ENCODE measurements at places on chromosomes 5 and 9.

DNA sequence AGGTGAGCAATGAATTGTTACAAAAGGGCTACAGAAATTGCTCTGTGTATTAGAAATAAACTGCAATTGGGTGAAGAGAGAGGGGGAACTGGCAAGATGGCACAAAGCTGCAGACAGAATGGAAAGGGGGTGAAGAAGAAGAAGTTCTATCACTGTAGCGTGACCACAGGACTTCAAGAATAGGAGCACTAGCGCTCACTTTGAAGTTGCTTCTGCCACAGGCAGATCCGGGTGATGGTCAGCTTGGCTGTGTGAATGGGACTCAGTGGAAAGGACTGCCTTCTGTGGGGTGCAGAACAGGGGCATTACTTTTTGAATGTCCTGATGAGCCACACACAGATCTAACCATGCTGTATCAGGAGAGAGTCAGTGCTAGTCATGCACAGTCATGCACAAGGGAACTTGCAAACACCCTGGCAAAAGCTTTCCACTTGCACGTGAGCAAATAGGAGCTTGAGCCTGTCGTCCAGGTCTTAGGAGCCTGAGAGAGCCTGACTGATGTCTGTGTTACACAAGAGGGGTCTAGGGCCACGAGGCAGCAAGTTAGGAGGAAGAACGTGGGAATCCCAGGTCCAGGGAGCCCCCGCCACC lies 16.3 kb downstream of the IL5 start:
- no peak for DNase-seq

DNA sequence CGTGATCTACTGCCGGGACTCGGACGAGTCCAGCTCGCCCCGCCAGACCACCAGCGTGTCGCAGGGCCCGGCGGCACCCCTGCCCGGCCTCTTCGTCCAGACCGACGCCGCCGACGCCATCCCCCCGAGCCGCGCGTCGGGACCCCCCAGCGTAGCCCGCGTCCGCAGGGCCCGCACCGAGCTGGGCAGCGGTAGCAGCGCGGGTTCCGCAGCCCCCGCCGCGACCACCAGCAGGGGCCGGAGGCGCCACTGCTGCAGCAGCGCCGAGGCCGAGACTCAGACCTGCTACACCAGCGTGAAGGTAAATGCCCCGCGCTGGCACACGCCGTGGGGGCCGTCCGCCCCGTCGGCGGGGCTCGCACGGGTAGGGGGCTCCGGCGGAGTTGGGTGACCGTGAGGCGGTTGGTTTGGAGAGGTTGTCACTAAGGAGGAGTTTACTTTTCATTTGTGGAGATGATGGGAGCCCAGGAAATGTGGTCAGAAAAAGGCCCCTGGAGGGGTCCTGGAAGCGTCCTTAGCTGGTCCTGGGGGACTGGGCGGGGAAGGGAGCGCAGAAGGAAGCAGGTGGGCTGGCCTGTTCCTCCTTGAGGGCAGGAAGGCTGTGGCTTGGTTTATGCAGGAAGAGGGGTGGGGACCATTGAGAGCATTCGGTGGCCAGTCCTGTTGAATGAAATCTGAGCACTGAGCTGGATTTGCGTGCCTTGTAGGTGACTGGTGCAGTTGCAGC lies 647 bp downstream of the PDE8B start:
- no peak for DNase-seq

DNA sequence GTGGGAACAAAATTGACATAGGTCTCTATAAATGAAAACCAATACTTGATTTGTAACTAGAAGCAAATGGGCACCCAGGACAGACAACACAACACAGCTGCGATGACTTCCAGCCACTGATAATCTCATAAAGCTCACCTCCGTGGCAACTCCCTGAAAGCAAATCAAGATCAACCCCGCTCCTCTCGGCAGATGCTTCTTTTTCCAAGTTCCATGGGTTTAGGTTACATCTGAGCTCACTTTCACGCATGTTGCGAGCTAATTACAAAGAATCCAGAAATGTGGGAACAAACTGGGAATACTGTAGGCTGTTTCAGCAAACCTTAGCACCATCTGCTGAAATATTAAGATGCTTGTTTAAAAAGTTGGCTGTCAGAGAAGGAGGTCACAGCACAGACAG lies 153.9 kb downstream of the ELAVL2 start:
- no peak for DNase-seq

DNA sequence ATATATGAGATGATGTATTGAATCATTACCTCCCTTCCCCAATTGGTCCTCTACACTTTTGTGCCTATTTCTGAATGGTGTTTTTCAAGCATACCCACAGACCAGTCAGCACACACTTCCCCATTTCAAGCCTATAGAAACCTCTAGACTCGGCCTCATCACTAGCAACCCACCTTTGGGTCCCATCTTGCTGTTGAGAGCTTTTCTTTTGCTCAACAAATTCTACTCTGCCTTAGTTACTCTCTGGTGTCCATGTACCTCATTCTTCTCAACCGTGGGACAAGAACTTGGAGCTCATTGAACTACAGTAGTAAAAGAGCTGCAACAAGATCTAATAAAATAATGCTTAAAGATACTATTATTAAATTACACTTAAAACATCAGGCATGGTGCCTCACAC lies 49.0 kb upstream of the KDM4C start:
- no peak for DNase-seq

- DNase-seq, result no peak
These were observed 9.8 kb downstream of the LHX2 start for GRCh38 chr9:124021385-124021769.

GRCh38 chr5:133884569-133885311 lies 83.7 kb downstream of the C5orf15 start:
- DNase-seq, result no peak

DNA sequence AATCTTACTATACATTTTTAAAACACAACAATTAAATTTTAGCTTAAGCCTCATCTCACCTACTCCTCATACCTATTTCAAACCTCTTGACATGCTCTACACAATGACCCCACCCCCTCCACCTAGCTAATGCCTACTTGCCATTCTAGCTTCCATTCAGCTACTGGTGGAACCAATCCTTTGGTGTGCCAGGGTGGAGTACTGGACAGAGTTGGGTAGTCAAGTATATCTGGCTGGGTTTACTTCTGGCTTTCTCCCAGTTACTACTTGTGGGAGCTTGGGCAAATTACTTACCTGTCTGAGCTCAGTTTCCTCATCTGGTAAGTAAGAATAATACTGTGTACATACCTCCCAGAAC lies 24.3 kb downstream of the PLPP1 start:
- DNase-seq, result no peak

- no peak for DNase-seq
These were observed 294.7 kb upstream of the DMRT1 start for GRCh38 chr9:546797-547223.

- no peak for DNase-seq
These were observed 243.8 kb downstream of the KDM4C start for GRCh38 chr9:7001571-7001970.

DNA sequence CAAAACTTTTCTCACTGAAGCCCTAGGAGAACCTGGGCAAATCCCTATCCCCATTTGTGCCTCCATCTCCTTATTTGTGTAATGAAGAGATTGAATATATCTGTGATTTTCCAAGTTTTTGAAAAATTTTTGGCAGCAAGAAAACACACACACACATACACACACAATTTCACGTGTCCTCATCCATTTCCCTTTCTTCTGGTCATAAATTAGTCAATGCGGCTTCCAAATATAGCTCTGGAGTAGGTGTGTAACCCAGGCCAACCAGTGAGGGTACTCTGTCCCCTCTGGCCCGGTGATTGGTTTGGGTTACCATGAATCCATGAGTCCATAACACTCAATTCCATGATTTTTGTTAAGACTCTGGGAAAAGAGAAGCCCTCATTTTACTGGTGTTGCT lies 12.7 kb downstream of the CSF1R start:
- DNase-seq, result no peak

GRCh38 chr5:113520429-113520828 lies 6.9 kb downstream of the YTHDC2 start:
- no peak for DNase-seq

- no peak for DNase-seq
These were observed 7.0 kb downstream of the SARDH start for GRCh38 chr9:133730994-133731715.

DNA sequence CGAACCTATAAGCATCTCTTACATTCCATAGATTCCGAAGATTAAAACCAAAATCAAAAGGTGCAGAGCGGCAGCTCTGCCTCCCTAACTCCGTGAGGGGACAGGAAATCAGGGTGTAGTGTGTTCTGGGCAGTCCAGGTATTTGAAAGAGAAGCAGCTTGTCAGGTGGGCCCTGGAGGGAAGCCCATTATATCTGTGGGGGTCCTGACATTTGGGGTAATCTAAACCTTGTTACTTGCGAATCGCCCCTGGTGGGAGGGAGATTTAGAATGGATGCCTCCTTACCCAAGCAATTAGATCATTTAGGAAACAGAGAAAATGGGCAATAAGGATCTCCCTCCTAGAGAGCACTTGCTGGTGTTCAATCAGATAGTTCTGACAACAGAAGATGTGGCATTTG lies 126.9 kb downstream of the EFNA5 start:
- DNase-seq, result no peak

GRCh38 chr9:20297646-20298084 lies 324.6 kb downstream of the MLLT3 start:
- peak; percentile 68 for DNase-seq

- no peak for DNase-seq
These were observed 104.0 kb downstream of the DOCK8 start for GRCh38 chr9:318646-319045.

DNA sequence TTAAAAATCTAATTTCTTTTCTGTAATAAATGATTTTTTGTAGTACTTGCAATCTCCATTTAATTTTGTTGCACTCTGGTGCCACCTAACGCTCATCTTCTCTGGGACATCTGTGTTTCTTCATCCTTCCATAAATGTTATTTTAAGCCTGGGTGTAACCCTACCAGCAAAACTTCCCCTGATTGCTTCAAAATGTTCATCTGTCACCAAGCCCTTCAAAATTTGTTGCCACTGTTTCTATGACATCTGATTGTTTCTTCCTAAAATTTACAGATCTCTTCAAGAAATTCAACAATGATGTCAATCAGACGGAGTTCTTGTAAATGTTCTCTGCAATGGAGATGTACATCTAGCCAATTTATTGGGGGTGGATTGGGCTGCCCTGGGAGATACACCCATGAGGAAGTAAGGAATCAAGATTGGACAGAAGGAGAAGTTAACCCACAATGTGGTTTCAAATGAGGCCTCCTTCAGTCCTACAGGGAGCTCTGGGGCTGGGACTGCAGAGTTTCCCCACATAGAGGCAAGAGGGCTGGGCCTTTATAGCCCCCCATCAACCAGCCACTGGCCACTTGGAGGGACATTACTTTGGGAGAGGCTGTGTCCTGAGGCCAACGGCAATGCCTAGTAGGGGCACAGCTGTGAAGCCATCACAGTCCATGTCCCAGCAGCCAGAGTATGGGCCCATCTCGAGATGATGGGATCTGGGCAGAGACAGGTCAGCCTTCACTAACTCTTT lies 23.3 kb downstream of the MCTP1 start:
- DNase-seq, result no peak

GRCh38 chr5:54838843-54839242 lies 146.6 kb downstream of the ESM1 start:
- DNase-seq, result no peak

DNA sequence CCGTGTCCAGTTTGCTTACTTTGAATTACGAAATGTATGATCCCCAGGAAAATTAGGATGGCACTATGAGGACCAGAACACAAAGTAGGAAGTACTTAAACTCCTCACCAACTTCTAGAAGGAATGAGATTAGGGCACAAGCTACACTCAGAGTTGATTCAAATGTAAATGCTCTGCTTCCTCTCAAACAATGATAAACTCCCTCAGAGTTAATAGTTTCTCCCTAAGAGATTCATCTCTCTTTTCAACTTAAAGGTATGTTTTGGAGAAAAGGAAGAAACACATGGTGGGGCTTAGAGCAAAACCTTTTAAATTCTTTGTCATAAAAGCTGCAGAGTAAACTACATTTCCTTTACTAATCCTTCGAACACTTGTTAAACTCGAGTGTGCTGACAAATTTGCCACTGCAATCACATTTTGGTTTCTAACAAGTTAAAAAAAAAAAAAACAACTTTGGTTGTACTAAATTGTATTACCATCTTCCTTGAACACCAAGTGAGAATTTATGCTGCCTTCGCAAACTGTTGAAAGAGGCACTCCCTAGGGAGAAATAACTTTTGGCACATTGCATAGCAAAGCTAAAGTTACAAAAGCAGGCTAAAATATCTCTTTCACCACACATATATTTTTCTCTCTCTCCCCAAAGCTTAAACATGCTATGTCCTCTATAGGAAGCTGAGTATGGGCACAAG lies 66.6 kb downstream of the DENND1A start:
- no peak for DNase-seq

- no peak for DNase-seq
These were observed 69.7 kb downstream of the GRAMD2B start for GRCh38 chr5:126492939-126493338.

DNA sequence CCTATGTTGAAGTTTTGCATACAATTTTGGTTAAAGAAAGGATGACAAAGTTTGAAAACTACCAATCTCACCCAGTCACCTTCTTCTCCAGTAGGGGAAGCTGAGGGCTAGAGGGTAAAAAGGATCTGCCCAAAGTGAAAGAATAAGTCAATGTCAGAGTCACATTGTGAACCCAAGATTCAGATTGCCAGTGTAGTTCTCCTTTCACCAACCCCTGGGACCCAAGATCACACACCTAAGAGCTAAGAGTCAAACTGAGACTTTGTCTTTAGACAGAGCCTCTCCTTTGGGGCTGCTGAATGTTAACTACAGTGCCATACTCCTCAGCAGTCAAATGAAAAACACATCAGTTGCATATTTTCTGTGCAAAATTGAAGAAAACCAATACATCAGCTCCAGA lies 210.6 kb downstream of the ATP10B start:
- DNase-seq, result no peak

DNA sequence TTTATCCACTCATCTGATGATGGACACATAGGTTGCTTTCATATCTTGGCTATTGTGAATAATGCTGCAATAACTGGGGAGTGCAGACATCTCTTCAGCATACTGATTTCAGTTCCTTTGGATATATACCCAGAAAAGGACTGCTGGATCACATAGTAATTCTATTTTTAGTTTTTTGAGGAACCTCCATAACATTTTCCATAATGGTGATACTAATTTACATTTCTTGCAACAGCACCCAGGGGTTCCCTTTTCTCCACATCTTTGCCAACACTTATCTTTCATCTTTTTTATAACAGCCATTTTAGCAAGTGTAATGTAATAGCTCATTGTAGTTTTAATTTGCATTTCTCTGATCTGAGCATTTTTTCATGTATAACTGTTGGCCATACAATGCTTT lies 34.1 kb upstream of the NR4A3 start:
- DNase-seq, result no peak

DNA sequence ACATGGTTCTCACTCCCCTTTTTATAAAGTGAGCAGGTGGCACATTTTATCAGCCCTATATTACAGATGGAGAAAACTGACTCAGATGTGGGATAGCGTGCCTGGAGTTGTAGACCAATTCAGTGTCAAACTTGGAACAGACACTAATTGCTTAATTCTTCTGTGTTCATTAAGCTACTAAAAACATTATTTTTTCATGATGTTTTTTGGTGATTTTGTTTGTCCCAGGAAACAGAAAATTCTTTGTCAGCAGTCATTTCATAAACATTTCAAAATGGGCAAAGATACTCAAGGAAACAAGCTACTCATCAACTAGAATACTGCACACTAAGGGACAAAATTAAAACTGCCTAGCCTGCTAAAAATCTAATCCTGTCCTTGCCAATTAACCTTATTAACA lies 2.2 kb downstream of the ABHD17B start:
- no peak for DNase-seq

Measured in AG04450 (cell line).